Activated CD4-positive, alpha-beta memory T cell treated with anti-CD3 and anti-CD28 coated beads, Interleukin-2, amount 10 ng/mL, durations not matched to agents 7 days and 5 days (primary cell): ENCODE measurements at places on chromosomes 16 and 17. TPM values are rescaled to one million over a fixed set of nuclear protein-coding genes. Genes with fewer than 3 reads are reported as not detected.

GRCh38 chr17:56610321-56610720, 16.8 kb downstream of the NOG start:
- DNase-seq: no peak

DNA sequence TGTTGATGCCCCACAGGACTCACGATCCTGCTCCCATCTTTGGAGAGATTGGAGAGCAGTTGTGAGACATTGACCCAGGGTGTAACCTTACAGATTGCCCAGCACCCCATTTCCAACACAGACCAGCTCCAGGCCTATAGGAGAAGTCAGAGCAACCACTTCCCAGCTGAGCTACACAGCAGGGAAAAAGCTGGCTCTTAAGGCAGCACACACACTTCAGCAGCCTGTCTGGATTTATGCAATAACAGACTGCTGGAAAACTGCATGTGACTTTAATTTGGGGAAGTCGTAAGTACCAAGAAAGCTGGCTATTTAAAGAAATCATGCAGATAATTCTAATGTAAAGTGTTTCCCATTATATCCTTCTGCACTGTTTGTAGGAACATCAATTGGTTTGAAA, 30.8 kb downstream of the NOG start:
- DNase-seq: no peak

IRX3 gene
- 1.6 TPM for total RNA-seq

DNA sequence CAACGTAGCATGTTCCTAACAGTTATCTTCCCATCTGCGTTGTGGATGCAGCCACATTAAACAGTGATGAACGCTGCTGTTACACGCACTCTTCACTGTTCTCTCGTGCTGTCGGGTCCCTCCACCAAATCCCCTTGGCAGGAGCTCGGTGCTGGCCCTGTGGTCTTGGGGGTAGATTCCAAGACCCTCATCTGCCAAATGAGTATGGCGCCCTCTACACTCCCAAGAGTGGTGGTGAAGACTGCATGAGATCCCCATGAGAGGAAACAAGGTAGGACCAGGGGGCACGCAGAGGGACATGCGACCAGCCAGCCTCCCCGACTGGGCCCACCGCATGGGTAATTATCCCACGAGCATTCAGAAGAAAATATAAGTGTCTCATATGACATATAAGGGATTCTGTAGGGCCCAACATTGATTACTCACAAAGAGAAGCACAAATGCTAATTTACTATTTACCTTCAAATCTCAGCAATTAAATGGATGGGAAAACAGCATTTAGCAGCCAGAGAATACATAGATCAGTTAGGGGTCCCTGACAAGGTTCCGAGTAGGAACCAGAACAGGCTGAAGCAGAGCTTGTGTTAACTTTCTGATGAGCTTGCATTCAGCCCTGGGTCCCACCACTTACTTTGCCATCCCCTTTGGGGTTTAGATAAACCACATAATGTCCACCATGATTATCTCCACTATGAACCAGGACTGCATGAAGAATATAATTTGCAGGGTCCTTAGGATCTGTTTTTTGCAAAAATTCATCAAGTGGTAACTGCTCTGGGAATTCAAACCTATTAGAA, 23.8 kb downstream of the LITAFD start:
- DNase-seq: no peak

RHBDF1 gene
- total RNA-seq: 0.23 TPM

- no peak for DNase-seq
Measured at GRCh38 chr17:37167756-37168155, 208.0 kb upstream of the C17orf78 start.

- no peak for DNase-seq
Measured at GRCh38 chr17:57296231-57296630, 39.9 kb downstream of the MSI2 start.

IGF2BP1 gene
- total RNA-seq: not detected

HSF4 gene
- 110 TPM for total RNA-seq

DNA sequence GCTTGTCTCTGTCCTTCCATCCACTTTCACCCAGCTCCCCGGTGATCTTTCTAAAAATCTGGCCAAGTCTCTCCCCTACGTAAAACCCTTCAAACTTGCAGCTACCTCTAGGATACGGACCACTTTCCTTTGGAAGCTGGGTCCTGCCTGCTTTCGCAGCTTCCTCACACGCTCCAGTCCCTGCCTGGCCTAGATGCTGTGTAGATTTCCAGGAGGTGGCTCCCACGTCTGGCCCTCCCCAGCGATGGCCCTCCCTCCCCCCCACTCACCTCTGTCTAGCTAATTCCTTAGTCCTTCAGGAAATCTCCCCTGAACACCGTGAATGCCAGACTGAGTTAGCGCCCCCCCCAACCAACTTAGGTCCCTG, 579 bp upstream of the LRRC59 start:
- DNase-seq: no peak

DNA sequence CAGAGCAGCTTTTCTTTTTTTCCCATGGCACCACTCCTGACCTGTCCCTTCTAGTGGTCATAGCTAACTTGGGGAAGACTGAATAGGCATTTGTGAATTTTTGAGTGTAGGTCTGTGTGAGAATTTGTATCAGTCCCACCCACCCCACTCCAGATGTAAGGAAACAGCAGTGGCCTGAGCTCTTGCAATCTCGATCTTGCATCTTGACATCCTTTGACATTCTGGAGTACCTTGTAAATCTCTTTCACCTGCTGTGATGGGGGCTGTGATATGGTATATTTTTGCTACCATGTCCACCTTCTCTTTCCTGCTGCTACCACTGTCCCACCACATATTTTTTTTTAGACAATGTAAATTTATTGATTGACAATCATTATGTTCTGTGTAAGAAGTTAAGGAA, 289.3 kb downstream of the MAP2K6 start:
- no peak for DNase-seq

DNA sequence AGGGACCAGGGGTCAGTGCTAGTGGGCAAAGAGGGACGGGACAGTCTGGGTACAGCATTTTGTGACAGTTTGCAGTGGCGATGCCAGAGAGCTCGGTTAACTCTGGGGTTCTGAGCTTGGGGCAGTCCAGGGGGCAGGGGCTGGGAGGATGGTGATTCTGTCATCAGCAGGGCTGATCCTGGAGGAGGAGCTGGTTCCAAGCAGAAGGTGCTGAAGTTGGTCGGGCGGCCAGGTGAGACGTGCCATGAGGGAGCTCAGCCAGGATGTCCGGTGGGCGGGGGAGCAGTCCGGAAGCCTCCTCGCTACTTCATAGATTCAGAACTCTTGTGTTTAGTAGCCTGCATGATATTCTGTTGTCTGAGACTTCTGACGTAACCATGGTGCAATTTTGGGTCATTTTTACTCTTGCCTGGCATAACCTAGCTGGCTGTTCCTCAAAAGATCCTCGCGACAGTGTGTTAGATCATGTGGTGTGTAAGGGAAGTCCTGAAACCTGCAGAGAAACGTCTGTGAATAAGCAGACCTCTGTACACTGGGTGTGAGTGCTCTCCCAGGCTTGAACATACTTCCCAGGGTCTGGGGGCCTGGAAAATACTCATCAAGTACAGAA, 122.0 kb downstream of the CLEC16A start:
- DNase-seq: no peak
